IMR-90 (cell line): ENCODE measurements at places on chromosomes 4 and X. TPM values are rescaled to one million over a fixed set of nuclear protein-coding genes. Genes with fewer than 3 reads are reported as not detected.

DNA sequence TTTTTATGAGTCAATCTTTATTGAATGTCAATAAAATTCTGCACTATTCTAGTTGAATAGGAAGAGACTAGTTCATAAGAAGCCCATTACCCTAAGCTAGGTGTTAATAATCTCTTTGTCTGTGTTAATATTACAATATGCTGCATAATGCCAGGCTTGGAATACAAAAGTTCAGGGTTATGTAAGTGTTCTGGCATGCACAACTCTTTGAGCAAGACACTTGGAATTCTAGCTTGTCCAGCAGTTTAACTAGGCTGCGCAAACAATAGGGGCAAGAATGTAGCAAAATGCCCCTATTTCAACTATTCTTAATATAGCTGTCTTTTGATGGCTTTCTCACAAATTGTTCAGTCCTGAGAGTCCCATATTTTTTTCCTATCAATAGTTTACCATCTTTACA, 31.3 kb upstream of the ETNPPL start:
- H3K4me1 ChIP-seq, result no peaks in the 10 kb centered on the region
- DNase-seq, result peak; percentile 2
- H3K27ac ChIP-seq, result no peak overlapping the region
- no peaks in the 10 kb centered on the region for H3K36me3 ChIP-seq
- no peak overlapping the region for H3K4me3 ChIP-seq
- H3K27me3 ChIP-seq, result no peaks in the 10 kb centered on the region

DNA sequence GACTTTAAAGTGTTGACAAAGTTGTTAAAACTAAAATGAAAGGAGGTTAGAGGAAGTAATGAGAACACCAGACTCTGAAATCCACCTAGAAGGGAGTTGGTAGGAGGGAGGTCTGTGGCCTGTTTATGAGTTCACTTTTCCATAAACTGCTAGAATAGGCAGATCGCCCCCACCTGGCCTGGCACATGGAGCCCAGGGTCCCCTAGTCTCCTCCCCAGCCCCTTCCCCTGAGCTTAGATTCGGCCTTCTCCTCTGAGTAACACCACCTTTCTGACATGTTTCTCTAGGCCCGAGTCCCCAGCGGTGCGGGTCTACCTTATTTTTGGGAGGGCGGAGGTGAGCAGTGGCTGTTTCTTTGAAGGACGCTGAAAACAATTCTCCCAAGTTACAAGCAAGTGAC, 54.5 kb upstream of the FAT1 start:
- H3K4me3 ChIP-seq, result no peak overlapping the region
- H3K27me3 ChIP-seq, result no peaks in the 10 kb centered on the region
- peaks cover 10% of the 10 kb centered on the region for H3K4me1 ChIP-seq
- DNase-seq, result no peak
- no peak overlapping the region for H3K27ac ChIP-seq

GRCh38 chr4:84455697-84456096, 43.4 kb downstream of the NKX6-1 start:
- DNase-seq, result no peak
- no peaks in the 10 kb centered on the region for H3K4me1 ChIP-seq
- H3K4me3 ChIP-seq, result no peak overlapping the region
- no peaks in the 10 kb centered on the region for H3K27me3 ChIP-seq
- H3K27ac ChIP-seq, result no peak overlapping the region

DNA sequence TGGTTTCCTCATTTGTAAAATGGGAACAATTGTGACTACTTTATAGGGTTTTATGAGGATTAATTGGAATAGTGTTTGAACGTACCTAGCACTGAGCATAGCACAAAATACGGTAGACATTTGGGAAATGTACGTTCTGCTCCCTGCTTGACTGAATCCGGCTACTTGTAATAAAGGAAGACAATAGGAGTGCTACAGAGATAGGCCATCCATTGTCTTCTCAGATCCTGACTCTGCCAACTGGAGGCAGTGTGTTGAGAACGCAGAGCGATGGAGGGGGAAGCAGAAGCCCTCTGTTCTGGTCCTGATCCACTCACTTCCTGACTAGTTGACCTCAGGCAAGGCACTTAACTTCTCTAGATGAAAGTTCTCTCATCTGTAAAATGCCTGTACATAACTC, 26.4 kb downstream of the ENPP6 start:
- no peak overlapping the region for H3K4me3 ChIP-seq
- H3K36me3 ChIP-seq, result no peaks in the 10 kb centered on the region
- H3K27me3 ChIP-seq, result peaks cover 4% of the 10 kb centered on the region
- no peak for DNase-seq
- H3K27ac ChIP-seq, result no peak overlapping the region
- no peaks in the 10 kb centered on the region for H3K4me1 ChIP-seq

Gene XAGE1A
- total RNA-seq, result not detected in 2 replicates

DNA sequence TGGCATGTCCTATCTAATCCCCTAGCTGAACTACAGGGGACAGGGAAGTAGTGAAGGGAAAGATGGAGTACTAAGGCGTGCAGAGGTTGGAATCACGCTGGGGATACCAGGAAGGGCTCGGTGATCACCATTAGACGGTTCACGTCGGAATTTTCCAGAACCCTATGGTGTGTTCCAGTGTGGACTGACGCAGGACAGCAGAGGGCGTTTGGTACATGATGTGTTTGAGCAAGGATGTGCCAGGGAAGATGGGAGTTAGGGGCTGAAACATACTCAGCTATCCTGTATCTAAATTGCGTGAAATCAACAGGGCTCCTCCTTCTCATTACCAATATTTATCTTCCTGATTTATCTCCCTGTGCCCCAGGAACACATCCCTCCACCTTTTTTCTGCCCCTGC, 33.7 kb downstream of the PRPS2 start:
- H3K4me1 ChIP-seq, result no peaks in the 10 kb centered on the region
- DNase-seq, result no peak
- peaks cover 6% of the 10 kb centered on the region for H3K36me3 ChIP-seq

Gene KIF4A
- total RNA-seq, result 19.0 and 24.4 TPM in 2 replicates

Gene CPE
- total RNA-seq, result 3.6 and 4.4 TPM in 2 replicates

Gene TACC3
- total RNA-seq, result 15.0 and 15.1 TPM in 2 replicates

- peak; percentile 61 for DNase-seq
- no peaks in the 10 kb centered on the region; the same call in 1 of the 2 replicates for H3K4me1 ChIP-seq
- no peak overlapping the region for H3K27ac ChIP-seq
- no peaks in the 10 kb centered on the region for H3K36me3 ChIP-seq
- H3K4me3 ChIP-seq, result no peak overlapping the region
These were observed 67.6 kb upstream of the TMEM150C start for GRCh38 chr4:82629238-82630000.
